Brain microvascular endothelial cell (primary cell): ENCODE measurements at places on chromosomes 6 and 20.

- DNase-seq = no peak
Observed at GRCh38 chr6:148286563-148286962, 56.1 kb upstream of the SASH1 start.

GRCh38 chr20:23488996-23489395 lies 1.9 kb upstream of the CST8 start:
- DNase-seq = no peak

DNA sequence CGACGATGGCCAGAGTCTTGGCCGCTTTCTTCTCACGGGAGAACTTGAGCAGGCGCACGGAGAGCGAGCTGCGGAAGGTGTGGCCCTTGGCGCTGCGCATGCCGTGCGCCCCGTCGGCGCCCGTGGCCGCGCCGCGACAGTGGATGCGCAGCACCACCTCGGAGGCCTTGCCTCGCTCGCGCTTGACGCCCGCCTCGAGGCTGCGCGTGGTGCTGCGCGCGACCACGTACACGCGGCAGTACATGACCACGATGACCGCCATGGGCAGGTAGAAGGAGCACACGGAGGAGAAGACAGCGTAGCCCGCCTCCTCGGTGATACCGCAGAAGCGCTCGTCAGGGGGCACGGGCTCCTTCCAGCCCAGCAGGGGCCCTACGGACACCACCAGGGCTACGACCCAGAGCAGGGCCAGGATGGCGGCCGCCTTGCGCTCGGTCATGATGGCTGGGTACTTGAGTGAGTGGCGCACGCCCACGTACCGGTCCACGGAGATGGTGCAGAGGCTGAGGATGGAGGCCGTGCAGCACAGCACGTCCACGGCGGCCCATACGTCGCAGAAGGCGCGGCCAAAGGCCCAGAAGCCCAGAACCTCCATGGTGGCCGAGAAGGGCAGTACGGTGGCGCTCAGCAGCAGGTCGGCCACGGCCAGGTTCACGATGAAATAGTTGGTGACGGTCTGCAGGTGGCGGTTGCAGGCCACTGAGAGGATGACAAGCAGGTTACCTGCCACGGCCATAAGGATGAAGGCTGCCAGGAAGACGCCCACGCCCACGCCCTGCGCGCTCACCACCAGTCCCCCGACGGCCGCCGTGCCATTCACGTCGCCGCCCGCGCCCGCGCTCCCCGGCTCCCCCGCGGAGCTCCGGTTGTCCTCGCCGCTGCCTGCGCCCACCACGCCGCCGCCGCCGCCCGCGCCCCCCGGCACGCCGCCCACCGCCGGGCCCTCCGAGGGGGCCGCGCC lies 232.8 kb upstream of the RNF24 start:
- no peak for DNase-seq

- DNase-seq = peak; percentile 16
Observed at GRCh38 chr6:10520468-10520867, 683 bp upstream of the GCNT2 start.

- DNase-seq = peak; percentile 72
Observed at GRCh38 chr20:50111120-50111828, 1.7 kb downstream of the UBE2V1 start.

DNA sequence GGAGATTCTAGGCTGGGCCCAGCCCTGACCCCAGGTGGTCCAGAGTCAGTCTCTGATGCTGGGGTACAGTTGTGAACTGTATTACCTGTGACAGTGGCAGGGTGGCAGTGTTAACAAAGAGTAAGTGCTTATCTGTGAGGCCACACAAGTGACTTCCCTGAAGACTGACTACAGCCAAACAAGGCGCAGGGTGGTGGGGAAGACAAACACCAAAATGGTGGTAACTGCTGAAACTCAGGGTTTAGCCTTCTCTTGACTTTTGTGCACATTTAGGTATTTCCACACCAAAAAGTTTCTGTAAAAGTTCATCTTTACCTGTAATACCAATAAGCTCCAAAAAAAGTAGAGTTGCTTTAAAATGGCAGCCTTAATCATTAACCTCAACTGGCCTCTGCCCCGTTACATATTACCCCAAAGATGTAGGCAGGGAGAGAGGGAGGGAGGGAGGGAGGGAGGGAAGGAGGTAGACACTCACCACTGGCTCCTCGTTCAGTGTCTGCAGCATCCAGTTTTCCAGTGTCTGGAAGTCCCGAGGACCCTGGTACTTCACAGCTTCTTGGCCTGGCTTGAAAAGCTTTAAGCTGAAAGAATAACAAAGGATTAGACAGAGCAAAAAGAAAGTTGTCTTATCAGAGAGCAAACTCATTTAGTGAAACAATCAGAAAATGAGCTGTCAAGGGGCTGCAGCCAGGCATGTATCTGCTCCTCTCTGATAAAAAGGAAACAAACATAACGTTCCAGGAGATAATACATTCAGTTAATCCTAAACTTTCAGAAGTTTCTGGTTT lies 11.3 kb downstream of the TXNDC5 start:
- DNase-seq = no peak

DNA sequence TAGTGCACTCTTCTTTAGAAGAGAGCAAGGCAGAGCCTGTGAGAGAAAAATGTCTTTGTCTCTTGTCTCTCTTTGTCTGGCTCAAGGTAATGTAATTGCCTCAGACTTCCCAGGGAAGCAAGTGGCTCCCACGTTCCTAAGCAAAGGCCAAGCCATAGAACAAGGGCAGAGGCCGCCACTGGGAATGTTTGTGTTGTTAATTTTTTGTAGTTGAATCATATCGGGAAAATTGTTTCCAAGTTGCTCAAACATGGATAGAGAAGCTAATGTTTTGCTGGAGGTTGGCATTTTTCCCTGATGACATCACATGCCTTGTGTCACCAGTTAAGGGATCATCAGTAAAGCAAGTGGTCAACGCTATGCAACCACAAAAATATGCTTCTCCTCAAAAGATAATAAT lies 211.5 kb upstream of the FOXA2 start:
- peak; percentile 99 for DNase-seq

DNA sequence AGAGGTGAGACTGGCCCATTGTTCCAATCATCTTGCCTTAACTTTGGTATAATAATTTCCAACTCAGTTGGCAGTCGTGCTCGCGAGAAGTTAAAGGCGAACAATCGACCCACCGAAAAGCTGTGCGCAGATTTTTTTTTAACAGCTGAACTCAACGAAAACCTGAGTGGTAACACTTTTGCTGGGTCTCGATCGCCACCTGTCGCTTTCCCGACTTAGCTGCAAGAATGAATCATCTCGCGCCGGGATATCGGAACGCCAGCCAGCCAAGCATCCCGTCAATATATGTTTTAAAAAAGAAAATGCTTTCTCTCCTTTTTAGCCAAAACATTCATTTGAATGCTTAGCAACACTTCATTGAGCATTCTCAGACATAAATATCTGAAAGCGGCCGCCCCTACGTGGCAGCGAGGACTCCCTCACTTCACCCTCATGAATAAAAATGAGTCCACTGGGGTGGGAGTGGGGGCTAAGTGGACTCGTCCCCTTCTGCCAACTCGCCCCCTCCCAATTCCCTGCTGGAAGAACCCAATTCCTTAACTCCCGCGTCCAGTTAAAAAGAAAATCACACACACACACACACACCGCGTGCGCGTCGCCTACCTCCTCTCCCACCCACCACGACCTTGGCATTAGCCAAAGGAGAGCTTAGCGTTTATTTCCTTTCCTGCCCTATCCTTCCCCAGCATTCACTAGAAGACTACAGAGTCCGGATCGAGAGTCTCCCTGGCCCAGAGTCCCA lies 1.5 kb downstream of the COL12A1 start:
- DNase-seq = peak; percentile 91

DNA sequence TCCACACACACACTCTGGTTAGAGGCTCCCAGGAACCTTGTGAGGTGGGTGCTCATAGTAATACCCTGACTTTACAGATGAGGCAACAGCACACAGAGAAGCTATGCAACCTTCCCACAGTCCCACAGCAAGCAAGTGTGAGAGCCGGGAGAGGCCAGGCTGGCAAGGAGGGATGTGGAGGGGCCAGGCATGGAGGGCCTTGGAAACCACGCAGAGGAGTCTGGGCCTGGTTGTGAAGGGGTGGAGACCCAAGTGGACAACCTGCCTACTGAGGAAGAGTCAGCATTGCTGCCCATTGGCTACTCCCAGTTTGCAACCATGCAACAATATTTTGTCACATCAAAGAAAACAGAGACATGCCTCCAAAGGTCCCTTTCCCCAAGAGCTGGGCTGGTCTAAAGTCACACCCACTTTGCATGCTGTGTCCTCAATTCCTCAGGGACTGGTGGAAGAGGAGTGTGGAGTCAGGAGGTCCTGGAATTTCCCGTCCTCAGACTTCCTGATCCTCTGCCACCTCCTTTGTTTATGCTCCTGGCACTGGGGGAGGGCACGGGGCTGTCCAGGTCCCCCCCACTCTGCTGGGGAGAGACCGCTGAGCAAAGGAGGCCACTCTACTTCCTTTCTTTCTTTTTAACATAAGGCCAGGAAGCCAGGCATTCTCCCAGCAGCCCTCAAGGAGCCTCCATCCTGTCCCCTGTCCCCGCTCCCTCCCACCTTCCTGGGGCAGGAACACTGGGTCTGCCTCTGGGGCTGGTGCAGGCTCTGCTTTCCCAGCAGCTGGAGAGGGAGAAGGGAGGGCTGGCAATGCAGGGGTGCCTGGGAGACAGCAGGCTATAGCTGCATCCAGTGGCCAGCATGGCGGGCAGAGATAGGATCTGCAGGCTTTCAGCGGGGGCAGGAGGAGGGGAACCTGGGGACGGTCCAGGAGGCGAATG lies 68.3 kb downstream of the NOL4L start:
- no peak for DNase-seq

DNA sequence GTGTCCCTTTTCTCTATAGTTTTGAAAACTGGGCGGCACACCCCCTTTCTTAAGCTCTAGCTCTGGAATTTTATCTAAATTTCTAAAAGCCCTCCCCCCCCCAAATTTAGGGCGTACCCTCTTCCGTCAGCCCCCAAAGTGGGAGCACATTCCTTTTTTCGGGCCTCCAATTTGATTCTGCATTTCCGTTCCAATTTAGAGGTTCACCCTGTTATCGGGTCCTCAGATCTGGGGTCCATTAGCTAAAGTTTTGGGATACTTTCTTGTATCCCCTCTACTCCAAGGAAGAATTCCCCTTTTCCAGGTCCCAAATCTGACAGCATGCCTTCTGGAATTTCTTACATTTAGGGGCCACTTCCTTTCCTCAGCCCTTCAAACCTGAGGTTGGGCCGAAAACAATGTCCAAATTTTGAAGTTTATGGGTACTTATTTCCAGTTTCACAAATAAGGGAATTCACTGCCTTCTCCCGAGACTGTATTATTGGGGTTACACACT lies 796 bp downstream of the PHF20 start:
- DNase-seq = no peak

GRCh38 chr20:35134880-35135279 lies 12.3 kb downstream of the EDEM2 start:
- no peak for DNase-seq

DNA sequence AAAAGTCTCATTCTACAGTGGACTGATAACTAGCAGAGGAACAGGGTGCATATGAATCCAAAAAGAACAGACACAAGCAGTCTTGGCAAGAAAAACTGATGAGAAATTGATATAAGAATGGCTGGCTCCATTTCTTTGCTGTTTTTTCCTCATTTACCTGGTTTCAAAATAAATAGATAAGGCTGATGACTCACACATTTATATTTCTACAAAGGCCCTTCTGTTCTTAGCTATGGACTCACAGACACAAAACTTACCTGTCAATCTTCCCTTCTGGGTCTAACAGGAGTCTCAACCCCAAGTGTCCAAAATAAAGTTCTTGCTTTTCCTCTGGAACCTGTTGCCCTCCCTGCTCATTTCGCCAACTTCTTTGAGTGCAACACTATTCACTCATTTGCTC lies 941 bp downstream of the SLC17A4 start:
- no peak for DNase-seq
